ENCODE measurements at places on chromosomes 11 and 22.

DNA sequence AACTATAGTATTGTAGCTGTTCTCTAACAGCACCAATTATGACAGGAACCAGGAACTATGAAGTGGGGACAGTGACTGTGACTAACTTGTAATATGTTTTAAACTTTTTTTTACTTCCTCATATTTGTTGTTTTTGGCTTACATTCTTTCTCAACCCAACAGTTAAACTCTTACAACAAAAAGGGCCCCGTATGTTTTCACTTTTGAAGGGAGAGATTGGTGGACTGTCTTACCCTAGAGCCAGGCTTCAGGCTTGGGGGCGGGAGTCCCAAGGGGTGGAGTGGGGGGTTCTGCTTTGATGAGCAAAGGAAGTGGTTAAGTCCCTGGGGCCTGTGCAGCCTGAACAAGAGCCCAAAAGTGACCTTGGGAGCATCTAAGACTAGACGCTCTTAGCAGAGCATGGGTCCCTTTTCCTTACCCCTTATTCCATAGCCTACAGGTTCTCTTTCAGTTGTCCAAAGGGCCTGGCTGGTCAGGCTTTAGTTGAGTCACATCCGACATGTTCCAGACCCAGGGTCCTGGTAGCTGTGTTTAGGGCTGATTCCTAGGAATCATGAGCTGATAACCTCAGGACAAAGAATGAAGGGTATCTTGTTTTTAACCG is 38.8 kb downstream of the STIM1 start:
- DNase-seq, result peak; percentile 75

DNA sequence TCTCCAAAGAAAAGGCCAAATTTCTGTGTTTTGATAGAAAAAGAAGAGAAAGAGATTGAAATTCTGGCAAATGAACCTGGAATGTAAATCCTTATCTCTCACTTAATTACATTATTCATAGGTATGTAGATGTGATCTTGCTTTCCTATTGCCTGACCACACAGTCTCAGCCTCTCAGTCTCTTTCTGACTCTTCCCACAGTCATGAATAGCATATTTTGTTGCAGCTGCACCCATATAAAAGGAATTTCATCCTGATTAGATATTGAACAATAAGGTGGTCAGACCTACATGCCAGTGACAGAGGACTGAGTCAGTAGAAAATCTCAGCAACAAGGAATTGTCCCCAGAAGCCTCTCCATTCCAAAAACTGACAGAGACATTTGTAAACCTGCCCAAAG is 62.9 kb upstream of the LRRC4C start:
- peak; percentile 71 for DNase-seq

GRCh38 chr11:120261321-120261720 is 21.4 kb downstream of the POU2F3 start:
- DNase-seq, result no peak

DNA sequence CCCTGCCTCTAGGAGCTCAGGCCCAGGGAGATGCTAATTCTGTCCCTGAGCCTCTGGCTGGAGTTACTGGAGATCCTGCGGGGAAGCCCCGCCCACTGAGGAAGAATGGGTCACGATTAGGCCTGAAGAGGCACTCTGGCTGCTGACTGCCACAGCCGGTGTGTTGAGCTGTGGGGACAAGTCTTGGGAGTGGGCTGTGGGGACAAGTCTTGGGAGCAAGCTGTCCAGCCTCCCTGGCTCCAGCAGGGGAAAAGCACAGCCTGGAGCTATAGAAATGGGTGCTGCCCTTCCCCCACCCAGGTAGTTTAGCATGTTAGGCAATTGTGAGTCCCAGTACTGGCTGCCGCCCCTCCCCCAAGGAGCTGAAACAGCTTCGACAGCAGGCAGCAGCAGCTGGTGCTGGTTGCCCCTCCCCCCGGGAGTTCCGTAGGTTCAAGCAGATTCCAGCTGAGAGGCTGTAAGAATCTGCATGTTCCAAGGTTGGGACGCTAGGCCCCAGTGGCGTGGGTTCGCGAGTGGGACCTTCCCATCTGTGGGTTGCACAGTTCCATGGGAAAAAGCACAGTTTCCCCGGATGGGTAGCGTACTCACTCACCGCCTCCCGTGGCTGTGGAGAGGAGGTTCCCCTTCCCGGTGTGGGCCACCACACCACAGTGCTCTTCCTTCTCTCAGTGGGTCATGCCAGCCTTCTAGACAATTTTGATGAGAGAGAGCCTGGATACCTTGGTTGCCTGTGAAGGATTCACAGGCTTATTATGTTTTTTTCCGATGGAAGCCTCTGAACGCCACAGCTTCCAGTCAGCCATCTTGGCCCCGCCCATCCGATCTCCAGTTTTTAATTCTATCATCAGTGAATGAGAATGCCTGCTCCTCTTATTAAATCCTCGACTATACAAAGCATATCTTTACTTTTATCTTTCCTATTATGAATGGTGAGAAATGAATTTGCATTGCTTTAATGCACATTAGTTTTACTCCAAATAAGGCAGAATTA is 61.5 kb downstream of the MSANTD4 start:
- DNase-seq, result no peak

DNA sequence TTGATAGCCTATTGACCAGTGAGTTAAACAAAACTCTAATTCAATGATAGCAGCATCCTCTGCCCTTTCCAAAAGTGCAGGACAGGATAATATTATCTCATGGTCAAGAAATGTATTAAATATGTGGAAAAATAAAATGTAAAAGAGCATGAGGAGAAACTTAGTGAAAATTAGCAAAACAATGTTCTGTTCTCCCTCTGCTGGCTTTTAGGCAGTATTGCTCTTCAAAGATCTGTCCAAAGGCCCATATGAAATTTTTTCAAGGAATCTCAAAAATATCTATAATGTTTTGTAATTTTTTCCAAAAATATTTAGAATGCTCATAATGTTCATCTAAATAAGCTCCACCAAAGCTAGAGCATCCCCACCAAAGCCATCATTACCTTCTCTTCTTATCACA is 8.3 kb upstream of the ARL14EP start:
- peak; percentile 23 for DNase-seq

DNA sequence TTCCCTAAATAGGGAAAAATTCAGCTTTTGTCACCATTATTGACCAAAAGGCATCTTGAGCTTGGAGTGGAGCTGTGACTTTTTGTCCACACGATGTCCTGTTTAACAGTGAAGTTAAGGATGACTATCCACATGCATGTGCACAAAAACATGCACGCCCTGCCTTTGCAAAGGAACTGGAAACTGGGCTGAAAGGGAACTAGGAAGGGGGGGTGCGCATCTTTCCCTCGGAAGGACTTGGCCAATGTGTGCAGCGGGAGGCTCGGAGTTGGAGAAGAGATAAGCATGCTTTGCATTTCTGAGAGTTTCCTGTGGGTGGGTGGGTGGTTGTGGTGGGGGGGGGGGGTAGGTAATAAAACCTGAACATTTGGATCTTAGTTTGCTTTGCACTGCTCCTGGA is 411 bp upstream of the KIRREL3 start:
- no peak for DNase-seq

- no peak for DNase-seq
Observed at GRCh38 chr11:95835351-95835750, 45.1 kb downstream of the CEP57 start.

DNA sequence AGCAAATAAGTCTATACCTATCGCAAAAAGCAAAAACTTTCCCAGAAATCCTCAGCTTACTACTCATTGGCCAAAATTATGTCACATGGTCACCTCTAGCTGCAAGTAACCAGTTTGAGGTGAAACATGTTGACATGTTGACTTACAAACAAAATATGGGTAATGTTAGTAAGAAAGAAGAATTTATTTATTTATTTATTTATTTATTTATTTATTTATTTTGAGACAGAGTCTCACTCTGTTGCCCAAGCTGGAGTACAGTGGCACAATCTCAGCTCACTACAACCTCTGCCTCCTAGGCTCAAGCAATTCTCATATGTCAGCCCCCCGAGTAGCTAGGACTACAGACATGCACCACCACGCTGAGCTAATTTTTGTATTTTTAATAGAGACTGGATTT is 5.4 kb upstream of the SLC35C1 start:
- DNase-seq, result no peak

GRCh38 chr11:70207531-70208131 is 4.5 kb downstream of the FADD start:
- DNase-seq, result no peak

- peak; percentile 19 for DNase-seq
Observed at GRCh38 chr11:31869986-31870385, 58.9 kb upstream of the PAX6 start.

- DNase-seq, result peak; percentile 62
Observed at GRCh38 chr11:44774108-44774507, 47.3 kb downstream of the TSPAN18 start.

DNA sequence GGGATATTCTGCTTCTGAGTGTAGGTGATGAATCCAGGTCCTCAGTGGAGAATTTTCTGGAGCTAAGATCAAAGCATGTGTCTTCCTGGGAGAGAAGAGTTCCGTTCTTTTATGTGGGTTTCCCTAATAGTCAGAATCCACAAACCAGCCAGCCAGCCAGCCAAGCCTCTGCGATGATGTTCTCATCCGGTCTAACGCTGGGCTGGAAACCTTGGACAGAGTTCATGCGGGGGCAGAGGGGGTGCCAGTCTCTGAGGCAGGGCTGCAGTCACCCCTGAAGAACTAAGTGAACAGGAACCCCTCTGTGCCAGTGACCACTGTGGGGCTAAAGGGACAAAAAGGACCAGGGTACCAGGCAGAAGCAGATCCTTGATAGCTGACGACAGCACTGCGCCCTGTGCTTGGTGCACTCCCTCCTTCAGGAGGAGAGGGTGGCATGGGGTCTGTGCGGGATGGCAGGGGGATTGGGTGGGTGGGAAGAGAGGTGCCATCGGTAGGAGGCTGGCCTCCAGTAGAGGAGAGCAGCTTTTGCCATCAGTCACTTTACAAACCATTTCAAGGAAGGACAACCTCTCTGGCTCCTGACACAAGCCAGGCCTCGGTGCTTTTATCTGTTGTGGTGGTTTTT is 27.1 kb downstream of the ADAMTS15 start:
- no peak for DNase-seq

DNA sequence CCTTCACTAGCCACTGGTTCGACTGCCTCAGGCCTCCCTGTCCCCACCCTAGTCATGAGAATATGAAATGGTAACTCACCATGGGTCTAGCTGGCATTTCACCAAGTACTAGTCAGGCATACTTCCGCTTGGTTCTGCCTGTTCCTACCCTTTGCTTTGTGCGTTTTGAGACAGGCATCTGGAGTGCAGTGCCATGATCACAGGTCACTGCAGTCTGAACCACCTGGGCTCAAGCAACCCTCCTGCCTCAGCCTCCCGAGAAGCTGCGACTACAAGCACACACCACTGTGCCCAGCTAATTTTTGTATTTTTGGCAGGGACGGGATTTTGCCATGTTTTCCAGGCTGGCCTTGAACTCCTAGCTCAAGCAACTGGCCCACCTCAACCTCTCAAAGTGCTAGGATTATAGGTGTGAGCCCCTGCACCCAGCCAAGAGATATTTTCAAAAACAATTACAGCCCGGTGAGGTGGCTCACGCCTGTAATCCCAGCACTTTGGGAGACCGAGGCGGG is 14.1 kb downstream of the HRAS start:
- DNase-seq, result no peak

DNA sequence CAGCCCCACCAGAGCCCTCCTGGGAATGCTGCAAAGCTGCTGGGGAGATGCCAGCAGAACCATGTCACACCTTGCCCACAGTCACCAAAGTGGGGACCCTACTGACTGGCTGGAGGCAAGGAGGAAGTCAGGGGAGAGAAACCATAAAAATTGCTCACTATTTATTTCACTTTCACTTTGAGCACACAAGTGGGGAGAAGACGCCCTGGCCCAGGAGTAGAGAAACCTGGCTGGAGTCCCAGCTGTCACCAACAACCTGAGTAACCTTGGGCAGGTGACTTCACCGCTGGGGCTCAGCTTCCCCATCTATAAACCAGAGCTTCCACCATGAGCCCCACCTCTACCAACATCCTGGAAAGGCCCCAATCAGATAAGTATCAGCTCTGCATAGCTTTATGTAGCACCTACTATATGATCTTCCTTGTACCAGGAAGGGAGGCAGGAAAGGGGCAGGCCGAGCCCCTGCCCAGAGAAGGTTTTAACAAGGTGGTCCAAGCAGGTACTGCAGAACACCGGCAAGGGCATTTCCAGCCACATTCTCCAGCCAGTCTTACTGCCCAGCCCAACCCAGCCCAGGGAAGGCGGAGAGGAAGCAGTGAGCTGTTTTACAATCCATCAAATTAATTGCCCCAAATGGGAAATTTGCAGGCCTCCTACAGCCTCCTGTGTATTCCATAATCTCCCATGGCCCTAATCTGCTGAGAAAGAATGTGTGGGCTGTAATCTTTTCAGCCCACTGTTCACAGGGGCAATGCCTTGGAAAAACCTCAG is 27.6 kb downstream of the PLEKHA7 start:
- DNase-seq, result no peak

DNA sequence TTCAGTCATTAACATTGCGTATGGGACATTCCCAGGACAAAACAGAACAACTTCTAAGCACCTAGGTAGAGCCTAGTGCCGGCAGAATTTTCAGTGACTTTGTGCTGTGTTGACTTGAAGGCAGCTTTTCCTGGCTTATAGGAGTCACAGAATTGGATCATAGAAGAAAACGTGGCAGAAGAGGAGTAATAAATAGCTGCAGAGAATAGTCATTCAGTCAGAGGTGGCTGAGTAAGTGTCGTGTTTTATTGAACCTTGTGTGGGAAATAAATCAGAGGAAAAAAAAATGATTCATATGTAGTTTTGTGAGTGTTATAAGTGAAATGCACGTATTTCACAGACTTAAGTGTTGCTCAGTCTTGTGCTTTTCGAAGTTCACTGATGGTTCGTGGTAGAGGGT is 2.1 kb downstream of the BARX2 start:
- no peak for DNase-seq

DNA sequence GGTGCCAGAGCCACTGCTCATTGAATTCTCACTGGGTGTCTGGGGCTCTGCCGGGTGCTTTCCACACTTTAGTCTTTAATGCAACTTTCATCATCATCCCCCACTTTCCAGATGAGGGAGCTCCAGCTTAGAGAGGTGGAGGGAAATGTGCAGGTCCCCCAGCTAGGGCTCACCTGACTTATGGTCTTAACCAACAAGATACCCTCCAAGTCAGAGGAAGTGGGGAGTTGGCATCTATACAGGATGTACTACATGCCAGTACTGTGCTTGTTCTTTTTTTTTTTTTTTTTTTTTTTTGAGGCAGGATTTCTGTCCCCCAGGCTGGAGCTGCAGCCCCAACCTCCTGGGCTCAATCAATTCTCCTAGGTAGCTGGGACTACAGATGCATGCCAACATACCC is 26.3 kb downstream of the C22orf42 start:
- no peak for DNase-seq

GRCh38 chr11:32107647-32108046 is 16.8 kb downstream of the RCN1 start:
- no peak for DNase-seq

DNA sequence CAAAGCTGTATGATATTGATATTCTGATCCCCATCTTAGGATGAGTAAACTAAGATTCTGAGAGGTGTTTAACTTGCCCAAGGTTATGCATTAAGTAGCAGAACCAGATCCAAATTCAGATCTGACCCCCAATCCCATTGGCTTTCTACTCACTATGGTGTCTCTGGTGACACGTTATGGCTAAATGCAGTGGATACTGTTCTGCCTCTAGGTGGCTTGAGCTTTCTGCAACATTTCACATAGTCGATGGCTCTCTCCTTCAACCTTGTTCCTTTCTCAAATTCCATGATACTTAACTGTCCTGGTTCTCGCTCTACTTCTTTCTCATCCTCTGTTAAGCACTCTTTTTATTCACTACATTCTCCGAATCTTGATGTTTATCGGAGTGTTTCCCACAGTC is 9.4 kb downstream of the C11orf97 start:
- peak; percentile 37 for DNase-seq
